ENCODE measurements at places on chromosomes 3 and 15.
A peak's percentile ranks its signal among the peaks of the same experiment; 100 is the strongest.

DNA sequence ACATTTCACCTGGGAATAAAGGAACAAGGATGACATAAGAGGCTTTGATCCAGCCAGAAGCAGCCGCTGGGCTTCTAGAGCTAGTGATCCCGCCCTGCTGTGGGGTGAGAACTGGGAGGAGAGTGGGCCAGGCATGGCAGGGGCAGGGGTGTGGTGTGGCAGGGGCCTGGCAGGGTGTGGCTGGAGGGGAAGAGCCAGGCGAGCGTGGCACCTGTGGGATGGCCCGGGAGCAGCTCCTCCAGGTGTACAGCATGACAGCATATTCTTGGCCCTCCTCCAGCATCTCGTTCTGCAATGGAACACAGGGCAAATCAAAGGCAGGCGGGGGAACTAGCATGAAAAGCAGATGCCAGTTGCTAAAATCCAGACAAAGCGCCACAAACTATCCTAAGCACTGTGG is 35.5 kb downstream of the CYFIP1 start:
- no peak for DNase-seq

- DNase-seq, result no peak
These were observed 54.5 kb upstream of the APEH start for GRCh38 chr3:49619649-49620048.

GRCh38 chr3:36993326-36994283 is at the start of gene MLH1:
TSS of gene MLH1 (plus strand) at chr3:36993518. CDS start at chr3:36993548, 30 bp downstream.
- DNase-seq, result peak; percentile 98

- peak; percentile 97 for DNase-seq
These were observed 1.2 kb downstream of the MECOM start for GRCh38 chr3:169662132-169662842.

DNA sequence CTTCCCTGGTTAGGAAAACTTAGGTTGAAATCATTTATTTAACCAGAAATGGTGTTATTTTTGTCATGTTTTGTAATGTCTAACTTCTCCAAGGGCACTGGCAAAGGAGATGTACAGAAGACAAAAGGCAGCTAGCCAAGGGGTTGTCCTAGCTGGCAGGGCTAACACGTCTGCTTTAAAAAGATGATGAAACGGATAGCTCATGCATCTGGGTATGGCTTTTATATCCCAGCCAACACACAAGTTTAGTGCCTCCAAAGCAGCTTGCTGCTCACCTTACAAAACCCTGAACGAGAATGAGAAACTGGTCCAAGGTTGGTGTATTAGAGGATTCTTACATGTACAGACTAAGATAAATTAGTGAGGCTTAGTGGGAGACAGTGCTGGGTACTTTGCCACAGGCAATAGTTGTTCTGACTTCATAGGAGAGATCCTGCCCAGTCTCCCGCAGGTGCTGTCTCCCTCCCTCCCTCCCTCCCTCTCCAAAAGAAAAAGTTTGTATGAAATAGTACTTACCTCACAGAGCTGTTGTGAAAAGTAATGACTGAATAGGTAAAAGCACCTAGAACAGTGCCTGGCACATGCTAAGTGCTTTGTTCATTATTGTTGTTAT is 47.8 kb downstream of the KCNMB2 start:
- DNase-seq, result no peak

DNA sequence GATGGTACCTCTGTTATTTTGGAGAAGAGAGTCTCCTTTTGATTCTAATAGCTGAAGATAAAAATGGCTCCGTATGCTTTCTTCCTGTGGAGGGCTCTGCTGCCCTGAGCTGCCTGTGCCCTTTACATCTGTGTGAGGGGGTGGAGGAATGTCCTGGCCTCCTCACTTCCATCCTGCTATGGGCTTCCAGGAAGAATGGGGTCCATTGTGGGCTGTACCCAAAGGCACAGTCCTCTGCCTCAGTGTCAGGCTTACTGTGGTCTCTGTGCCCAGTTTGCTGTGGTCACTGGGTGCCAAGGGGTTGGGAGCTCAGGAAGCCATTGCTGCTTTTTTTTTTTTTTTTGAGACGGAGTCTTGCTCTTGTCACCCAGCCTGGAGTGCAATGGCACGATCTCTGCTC is 14.4 kb downstream of the DAG1 start:
- DNase-seq, result no peak

- no peak for DNase-seq
These were observed 17.2 kb upstream of the GREM1 start for GRCh38 chr15:32700501-32701150.

DNA sequence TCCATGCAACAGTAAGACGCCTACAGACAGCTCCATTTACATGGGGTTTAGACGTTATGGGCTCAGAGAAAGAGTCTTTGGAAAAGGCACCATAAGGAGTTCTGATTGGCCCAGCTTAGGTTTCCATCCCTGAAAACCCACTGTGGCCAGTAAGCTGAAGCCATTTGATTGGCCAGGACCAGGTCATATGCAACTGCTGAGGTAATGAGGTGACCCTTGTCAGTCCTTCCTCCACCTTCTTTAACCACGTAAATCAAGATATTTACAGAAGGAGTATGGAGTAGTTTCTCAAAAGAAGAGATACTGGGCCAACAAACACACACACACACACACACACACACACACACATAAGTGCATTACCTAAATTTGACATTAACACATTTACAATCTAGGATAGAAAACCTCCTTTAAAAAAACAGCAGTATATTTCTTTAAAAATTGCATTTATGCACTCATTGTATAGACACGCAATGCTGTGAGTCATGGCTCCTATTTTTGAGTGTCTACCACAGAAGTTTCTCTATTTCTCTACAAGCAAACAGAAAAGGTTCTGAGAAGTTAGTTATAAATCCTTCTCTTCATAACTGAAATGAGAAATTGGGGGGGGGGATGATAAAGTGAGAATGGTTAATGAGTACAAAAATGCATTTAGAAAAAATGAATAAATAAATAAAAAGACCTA is 16.3 kb upstream of the MB21D2 start:
- DNase-seq, result no peak

DNA sequence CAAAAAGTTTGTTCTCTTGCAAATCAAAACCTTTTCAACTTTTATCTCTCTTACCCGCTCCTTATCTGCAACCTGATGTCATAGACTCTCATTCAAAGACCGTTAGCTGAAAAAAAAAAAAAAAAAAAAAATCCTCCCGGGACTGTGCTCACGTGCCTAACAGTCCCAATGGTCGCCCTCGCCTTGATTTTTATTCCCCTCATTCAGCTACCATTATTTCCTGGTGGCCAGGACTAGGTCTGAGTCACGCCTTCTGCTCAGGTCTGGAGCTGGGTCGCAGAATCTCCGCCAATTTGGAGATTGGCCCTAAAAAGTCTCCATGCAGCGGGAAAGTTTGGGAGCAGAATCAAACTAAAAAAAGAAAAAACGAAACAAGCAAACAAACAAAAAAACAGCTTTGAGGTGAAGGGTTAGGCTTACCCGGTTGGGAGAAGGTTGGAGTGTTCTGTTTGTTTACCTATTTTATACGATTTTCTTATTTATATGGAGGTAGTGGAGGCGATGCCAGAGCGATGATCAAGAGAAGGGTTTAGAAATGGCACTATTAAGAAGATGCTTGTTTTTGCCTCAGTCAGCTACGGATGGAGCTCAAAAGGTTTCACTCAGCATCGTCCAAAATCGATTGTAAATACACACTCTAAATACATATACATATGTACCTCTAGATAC is 51.1 kb downstream of the ZIC4 start:
- DNase-seq, result no peak

DNA sequence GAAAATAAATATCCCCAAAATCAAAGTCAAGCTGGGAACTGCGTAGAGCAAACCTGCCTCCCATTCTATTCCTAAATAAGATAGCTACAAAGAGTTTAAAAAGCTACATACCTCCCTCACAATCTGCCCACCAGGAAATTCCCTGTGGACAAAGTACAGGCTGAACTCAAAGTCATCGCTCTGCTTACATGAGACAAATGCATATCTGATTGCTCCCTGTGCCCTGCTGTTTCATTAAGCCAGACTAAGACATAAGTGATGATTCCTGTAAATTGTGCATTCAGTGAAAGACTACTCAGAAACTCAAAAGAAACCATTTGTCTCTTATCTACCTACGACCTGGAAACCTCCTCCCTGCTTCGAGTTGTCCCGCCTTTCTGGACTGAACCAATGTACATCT is 28.5 kb upstream of the EIF4A2 start:
- DNase-seq, result no peak

- DNase-seq, result no peak
These were observed 983.0 kb downstream of the SI start for GRCh38 chr3:164095279-164095678.

DNA sequence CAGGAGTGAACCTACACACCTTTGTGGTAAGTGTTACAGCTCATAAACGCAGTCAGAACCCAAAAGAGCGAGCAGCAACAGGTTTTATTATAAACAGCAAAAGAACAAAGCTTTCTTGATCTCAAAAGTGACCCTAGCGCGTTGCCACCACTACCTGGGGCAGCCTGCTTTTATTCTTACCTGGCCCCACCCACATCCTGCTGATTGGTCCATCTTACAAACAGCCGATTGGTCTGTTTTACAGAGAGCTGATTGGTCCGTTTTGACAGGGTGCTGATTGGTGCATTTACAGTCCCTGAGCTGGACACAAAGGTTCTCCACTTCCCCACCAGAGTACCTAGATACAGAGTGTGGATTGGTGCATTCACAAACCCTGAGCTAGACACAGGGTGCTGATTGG is 143.1 kb downstream of the ARRDC4 start:
- DNase-seq, result no peak

DNA sequence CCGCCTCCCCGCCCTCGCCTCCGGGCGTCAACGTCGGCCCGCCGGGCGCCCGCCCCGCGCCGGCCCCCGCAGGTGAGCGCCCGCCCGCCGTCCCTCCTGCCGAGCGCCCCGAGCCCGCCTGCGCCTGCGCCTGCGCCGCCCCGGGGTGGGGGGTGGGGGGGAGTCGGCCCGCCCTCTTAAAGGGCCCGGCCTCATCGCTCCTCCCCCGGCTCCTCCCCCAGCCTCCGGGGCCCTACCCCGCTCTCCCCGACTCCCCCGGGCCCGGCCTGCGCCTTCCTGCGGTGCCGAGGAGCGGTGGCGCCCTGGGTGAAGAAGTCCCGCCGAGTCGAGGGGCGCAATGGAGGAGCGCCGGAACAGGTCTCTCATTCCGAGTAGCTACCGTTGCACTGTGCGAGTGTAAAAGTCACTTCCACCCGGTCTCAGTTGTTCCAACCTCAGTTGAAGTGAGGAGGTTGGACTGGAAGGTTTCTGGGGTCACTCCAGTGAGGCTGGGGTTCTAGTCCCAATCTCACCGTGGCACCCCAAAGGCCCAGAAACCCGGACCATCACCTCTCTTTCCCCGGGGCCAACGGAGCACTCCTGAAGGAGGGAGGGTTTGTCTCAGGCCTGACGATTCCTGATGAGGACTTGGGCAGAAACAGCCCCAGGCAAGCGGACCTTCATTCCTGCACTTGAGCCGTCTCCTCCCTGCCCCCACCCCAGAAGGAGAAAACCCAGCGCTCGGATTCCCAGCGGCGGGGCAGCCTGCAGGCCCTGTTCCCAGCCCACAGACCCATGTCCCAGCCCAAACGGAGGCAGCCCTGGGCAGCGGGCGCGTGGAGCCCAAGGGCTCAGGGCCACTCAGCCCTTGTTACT is 1.5 kb upstream of the TNK2 start:
- DNase-seq, result peak; percentile 83

DNA sequence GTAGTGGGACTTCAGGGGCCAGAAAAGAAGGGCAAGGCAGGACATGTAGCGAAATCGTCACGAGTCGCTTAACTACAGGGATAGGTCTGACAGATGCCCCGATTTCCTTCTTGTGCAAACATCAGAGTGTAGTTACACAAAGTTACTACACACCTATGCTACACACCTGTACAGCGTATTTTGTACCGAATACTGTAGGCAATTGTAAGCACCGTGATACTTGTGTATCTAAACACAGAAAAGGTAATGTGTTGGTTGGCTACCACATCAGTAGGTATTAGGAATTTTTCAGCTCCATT is 515 bp upstream of the MTHFS start:
- no peak for DNase-seq

DNA sequence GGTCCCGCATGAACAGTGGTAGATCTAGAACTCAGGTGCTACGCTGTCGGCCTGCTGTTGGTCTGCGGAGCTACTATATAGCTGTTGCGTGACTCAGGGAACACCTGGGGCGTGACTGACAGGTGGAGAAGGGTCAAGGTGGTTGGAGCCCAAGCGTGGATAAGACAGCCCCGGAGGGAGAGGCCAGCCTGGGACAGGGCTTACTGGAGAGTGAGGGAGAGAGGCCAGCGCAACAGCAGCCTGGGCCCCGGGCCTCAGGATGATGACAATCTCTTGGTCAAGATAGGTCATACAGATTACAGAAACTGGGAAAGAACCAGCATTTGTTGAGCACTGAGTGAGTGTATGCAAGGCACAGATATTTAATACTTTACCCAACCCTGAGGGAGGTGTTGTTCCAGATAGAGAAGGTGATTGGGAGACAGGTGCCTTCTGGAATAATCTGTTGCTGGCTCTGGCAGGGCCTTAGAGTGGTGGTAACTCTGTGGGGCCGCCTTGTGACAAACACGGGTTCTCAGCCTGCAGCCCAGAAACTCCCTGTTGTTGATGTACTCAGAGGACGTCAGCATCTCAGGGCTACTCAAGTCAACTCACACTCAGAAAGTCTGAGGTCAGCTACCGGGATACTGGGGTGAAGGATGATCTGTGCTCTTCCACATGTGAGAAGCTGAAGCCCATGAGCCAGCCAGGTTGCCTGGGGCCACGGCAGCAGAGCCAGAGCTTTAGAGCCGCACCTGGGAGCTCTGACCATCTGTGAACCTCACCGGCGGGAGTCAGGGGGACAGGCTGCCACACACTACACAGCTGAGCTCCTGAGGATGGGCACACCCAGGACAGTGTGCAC is 265.4 kb upstream of the HES1 start:
- DNase-seq, result peak; percentile 76

DNA sequence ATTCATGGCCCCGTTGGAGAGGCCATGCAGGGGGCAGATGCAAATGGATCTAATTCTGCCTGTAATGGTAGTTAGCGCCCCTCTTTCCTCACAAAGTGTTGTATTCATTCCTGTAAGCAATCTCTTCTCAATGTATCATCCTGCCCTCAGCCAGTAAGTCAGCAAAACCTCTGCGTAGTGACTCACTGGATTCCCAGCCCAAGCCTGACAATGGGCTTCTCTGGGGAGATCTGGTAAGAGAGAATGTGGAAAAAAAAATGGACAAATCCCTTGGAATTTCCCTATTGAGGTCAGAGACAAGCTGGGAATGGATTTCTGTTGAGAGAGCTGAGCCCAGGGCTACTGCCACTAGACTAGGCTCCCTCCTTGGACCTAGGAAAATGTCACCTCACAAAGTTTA is 25.4 kb downstream of the ADPGK start:
- no peak for DNase-seq

- DNase-seq, result no peak
These were observed 1.5 kb upstream of the CHAC1 start for GRCh38 chr15:40951764-40952163.

GRCh38 chr3:107994181-107994580 is 96.7 kb downstream of the CD47 start:
- DNase-seq, result no peak

DNA sequence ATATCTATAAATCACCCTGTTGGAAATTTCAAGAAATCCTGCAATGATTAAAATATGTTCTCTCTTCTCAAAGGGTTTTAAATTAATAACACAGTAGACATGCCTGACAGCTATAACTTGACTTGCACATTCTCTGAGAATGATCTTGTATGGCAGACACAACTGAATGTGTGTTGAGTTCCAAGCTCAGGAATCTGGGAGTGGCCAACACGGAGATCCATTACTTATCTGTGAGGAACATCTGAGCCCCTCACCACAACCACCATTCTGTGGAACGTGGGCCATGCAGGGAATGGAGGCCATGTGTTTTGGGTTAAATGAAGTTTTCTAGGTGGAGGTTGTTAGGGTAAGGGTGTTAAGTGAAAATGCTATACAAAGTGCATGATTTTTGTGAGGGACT is 105.3 kb upstream of the CHMP2B start:
- DNase-seq, result no peak
